SK-N-DZ (cell line): ENCODE measurements at places on chromosomes 6 and 20.

DNA sequence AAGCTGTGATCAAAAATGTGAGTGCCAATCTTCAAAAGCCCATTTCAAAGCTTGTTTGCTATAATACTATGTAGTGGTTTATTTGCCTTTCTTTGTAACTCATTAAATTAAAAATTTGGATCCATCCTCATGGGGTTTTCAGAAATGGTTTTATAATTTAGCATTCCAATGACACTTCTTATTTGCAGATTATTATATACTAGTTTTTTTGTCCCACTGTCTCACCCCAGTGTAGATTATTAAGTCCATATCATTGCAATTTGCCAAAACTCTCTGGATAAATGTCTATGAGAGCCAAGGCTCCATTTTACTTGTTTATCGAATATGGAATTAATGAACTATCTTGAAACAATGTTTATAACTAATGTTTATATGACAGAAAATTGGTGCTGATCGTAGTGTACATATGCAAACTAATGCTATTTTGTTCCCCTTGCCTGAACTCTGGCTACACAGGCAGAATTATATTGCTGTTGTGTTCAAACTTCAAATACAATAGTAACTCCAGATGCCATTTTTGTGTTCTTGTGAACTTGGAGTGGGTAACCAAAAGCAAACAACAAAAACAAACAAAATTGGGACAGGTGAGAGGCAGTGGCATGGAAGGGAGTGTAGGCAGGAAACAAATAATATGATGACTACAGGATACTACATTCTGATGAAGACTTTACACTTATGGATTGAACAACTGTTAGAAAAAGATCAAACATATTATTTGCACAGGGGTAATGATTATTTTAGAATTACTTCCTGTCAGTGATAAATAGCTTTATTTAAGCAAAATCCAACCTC lies 307.1 kb upstream of the FLRT3 start:
- DNase-seq = no peak

- DNase-seq = no peak
Observed at GRCh38 chr6:85403331-85404015, 46.4 kb upstream of the NT5E start.

DNA sequence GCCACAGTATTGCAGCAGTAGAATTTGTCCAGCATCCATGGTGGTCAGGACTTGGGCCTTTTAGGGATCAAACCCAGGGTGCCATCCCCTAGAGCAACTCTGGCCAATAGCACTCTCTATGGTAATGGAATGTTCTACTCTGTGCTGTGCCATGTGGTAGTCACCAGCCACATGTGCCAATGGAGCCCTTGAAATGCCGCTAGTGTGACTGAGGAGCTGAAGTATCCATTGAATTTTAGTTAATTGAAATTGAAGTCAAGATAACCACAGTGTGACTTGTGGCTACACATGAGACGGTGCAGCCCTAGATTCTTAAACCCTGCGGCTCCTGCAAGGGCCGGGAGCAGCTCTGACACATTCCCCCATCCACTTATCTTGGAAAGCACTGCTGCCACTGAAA lies 54.6 kb downstream of the SLC2A10 start:
- no peak for DNase-seq

DNA sequence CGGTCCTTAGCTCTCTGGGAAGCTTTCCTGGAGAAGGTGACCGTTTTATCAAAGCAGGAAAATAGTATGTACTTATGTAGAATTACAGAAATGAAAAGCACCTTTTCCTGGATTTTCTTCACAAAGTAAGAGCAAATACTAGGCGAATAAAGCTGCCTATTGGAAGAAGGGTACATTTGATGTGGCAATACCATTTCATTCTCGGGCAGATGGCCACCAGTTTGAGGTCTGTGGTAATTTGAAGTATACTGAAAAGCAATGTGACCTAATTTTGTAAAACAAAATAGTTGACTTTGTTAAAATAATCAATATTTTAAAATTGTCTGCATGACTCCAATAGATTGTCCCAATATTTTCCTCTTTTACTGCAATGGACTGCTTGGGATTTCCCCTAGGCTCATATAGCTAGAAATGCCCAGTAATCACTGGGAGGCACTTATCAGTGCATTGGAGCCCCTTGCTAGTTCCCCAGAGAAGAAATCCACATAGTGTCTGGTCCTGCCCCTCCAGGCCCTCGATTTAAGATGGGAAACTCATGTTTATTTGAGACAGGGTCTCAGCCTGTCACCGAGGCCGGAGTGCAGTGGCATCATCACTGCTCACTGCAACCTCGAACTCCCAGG lies 7.4 kb upstream of the UTRN start:
- no peak for DNase-seq

- no peak for DNase-seq
Observed at GRCh38 chr20:277496-277781, 13.1 kb downstream of the C20orf96 start.

DNA sequence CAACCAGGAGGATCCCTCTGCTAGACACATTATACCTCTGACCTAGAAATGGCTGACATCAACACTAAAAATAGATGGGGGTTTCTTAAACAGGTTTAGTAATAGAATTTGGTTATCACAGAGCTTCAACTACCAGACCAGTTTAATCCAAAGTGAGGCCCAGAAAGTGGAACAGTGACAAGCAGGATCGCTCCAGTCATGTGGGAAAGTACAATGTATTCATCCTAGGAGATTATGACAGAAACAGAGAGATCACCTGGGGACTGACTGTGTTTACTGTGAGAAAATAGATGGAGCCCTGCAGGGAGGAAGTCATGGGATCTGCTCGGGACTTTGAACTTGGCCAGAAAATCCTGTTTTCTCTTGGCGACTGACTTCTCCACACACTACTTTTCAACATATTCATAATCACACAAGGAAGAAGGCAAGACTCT lies 238.7 kb upstream of the SOX4 start:
- DNase-seq = no peak

DNA sequence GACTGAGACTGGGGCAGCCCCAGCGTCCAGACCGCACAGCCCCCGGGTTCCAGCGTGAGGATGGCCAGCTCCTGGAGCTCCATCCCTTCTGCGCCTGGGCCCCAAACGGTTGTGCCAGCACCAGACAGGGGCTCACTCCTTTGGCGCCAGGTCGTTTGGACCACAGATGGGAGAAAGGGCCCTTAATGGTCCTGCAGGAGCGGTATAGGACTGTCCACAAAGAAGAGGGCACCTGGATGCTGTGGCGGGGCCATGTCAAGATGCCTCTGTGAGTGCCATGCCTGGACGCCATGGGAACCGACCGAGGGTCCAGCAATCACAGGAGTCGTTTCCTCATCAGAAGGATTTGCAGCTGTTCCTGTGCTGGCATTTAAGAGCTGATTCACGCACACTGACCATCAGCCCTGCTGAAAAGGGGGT lies 82.7 kb downstream of the DLL1 start:
- DNase-seq = no peak

DNA sequence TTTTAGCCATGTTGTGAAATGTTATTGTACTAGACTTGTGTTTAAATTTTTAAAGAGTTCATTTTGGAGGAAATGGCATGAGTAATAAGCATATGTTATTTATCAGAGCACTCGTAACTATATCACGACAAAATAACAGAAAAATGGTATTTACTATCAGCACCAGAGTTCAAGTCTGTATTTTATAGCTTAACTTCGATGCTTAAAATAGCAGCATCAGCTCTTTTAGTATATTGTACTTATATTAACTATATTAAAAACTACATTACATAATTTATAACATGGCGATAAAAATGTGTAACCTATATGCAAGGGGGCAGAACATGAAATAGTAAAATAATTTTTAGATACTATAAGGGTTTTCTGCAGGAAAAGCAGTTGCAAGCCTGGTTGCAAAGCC lies 52.9 kb downstream of the ABRACL start:
- DNase-seq = no peak

DNA sequence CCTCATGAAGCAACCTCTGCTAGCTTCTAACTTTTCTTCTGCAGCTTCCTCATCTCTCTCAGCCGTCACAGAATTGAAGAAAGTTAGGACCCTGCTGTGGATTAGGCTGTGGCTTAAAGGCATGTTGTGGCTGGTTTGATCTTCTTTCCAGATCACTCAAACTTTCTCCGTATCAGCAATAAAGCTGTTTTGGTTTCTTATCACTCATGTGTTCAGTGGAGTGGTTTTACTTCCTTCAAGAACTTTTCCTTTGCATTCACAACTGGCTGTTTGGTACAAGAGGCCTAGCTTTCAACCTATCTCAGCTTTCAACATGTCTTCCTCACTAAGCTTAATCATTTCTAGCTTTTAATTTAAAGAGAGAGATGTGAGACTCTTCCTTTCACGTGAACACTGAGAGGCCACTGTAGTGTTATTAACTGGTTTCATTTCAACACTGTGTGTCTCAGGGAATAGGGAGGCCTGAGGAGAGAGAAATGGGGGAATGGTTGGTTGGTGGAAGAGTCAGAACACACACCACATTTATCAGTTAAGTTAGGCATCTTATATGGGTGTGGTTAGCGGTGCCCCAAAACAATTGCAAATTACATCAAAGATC lies 17.2 kb downstream of the ZSCAN23 start:
- DNase-seq = no peak

DNA sequence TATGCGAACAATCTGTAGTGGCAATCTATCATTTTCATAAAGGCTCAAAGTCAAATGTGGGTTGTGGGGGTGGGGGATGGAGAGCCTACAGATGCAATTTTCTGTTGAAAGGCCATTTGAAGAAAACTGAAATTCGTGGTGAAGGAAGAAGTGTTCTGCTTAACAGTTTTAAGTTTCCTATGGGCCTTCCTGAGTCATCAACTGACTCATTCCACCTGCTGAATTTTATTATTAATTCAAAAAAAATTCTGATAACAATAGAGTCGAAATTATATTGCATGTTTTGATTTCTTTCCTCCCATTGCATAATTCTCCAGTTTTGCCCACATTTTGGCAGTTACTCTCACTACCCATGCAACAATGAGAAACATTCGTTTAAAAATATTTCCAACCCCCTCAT lies 622.3 kb upstream of the ARID1B start:
- DNase-seq = no peak

DNA sequence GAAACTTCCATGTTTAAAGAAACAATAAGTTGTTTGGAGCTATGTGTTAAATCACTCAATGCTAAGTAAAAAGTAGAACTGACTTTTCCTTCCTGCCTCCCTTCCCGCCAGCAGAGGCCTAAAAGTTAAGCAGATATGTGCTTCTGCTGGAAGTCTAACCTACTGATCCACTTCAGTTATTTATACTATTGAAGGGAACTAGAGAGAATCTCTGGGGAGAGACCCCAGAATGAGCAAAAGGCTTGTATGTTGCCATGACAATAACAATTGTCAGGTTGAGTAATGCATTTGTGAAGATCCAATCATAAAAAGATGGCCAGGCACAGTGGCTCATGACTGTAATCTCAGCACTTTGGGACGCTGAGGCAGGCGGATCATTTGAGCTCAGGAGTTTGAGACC lies 24.7 kb downstream of the MGME1 start:
- DNase-seq = no peak

DNA sequence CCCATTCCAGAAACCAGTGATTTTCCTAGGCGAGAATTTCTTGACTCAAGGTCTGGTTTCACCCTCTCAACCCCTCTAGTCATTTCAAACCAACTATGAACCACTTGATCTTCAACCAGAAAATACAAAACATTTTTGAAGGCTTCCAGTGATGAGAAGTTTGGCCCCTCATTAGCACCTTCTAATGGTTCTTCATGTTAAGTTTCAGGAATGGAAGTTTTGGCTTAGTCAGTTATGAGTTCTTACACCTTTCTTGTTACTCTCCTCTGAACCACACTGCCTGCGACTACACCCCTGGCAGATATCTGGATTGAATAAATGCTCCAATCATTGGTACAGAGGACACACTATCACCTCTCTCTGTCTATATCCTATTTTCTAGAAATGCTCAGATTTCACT lies 67.2 kb downstream of the GJA10 start:
- no peak for DNase-seq

DNA sequence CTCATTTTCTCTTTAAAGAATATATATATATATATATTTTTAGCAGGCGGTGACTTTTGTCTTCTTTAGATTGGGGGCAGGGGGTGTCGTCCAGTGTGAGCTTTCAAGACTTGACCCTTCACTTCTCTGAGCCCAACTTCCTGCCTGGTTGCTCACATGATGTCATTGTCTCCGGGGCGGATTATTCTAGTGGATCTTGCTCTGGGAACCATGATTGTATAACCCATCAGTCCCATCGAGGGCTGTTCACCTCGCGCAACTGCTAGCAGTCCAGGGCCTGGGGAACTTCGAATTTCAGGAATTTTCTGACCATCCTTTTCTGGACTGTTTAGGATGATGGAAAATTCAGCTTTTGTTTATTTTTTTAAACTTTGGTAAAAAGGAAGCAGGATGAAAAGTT lies 1.0 kb downstream of the IGF2R start:
- DNase-seq = peak; percentile 41

DNA sequence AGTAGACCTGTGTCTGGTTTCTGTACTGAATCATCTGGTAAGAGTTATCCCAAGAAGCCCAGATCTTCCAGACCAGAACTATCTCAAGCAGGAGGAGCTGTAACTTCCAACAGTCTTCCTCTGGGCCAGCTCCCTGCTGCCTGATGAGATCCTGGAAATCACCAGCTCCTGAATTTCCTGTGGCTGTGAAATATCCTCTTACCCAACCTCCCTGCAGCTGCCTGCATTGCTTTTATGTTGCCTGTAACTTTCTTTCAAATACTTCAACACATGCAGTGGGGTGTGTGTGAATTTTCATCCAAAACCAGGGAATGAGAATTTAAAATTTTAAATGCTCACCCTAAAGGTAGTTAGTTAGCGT lies 160.5 kb upstream of the LAMP5 start:
- DNase-seq = no peak

DNA sequence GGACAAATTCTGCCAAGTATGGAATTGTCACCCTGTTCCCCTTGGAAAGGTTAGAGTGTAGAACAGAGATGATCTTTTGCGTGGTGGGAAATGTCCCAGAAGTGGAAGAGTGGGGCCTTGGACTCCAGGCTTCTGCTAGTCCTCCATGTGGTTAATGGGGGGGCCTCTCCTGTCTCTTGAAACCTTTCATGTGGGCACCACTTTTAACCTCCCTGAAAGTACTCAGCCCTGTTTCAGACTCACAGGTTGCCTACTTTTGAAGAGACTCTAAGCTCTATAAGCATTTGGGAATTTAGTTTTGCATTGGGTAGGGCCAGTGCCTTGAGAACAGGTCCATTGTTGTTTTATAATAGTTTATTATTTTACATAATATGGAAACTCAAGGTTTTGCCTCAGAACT lies 17.5 kb downstream of the RREB1 start:
- DNase-seq = no peak

DNA sequence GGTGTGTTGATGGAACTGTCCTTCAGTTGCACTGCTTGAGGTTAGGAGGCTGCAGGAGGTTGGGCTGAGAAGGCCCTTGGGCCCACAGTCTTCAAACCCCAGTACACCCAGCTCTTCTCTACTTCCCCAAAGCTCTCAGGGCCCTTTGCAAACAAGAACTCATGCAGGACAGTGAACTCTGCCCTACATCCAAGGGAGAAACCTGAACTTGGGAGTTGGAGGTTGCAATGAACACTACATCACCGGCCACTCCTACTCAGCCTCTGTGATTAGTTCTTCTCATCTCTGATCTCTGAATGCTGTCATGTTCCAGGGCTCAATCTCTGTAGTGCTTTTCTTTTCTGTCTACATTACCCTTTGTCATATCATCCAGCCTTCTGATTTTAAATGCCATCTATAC lies 148.5 kb upstream of the PDE7B start:
- DNase-seq = no peak

- DNase-seq = no peak
Observed at GRCh38 chr20:63497946-63498935, 642 bp downstream of the EEF1A2 start.

GRCh38 chr6:150631984-150632642 lies 32.4 kb downstream of the PLEKHG1 start:
- no peak for DNase-seq

GRCh38 chr6:132228894-132229293 lies 172.4 kb downstream of the MOXD1 start:
- DNase-seq = no peak

- no peak for DNase-seq
Observed at GRCh38 chr6:132927713-132928112, 113.3 kb downstream of the RPS12 start.
